Astrocyte of the spinal cord (primary cell): ENCODE measurements at places on chromosomes 7 and 10.

GRCh38 chr10:86932674-86933073 is 24.7 kb downstream of the MMRN2 start:
- DNase-seq = no peak

DNA sequence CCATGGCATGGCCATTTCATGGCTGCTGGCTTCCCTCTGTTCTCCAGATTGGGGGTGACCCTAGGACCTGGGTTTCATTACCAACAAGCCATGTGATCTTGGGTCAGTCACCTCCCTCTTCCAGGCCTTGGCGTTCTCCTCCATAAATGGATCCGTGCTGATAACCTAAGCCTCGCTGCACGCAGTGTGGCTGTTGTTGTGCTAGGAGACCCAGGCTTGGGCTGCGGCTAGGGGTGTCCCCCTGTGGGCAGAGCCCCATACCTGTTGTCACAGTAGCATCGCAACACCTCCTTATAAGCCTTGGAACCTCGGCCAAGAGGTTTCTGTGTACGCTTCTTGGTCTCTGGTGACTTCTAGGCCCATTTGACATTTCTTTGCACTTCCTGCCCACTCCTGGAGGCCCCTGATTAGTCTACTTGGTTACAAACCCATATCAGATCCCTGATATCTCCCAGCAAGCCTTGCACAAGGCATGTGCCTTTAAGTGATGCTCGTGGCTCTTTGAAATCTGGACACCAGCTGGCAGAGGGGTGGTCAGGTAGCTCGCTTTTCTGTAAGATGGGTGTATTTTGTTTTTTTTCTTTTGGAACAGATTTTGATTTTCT is 23.6 kb downstream of the ZMIZ1 start:
- no peak for DNase-seq

- DNase-seq = no peak
Measured at GRCh38 chr7:21299766-21300165, 128.1 kb upstream of the SP4 start.

DNA sequence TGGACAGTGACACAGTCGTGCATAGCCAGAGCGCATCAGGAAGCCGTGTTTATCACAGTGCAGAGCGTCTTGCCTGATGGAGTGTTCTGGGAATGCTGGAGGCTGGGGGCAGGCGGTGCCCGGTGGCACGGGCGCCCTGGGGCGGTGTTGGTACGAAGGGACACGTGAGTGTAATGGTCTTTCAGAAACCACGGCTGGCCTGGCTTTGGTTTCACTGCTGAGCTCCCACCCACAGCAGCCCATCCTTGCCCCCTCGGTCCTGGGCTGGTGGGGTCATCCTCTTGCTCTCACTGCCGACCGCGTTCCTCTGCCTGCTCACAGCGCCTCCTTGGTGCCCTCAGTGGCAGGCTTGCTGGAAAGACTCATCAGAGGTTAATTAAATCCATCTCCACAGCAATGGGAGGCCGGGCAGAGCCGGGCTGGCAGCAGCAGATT is 50.6 kb downstream of the NKX6-2 start:
- no peak for DNase-seq

- peak; percentile 7 for DNase-seq
Measured at GRCh38 chr7:84207025-84207424, 12.4 kb upstream of the SEMA3A start.

GRCh38 chr10:89973326-89973725 is 271.9 kb downstream of the KIF20B start:
- no peak for DNase-seq

DNA sequence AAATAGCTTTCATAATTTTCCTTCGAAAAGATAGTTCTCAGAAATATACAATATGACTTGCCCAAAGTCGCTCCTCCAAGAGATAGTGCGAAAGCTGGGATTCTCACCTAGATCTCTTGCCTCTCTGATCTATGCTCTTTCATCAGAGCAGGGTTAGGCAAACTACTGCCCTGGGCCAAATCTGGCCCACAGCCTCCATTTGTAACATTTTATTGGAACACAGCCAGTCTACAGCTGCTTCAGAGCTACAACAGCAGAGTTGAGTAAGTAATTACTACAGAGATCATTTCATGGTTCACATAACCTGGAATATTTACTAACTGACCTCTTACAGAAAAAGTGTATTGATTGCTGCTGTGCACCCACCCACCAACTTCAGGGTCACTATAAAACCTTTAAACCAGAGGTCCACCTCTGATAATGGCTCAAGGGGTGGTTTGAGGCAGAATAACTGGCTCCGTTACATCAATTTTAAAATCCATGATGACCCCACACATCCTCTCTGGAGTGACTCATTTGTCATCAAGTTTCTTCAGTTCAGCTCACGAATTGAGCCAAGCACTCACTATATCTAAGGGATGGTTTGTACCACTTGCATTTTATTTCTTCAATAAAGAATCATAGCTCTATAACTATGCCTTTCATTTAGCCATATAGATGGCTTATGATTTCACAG is 1019.0 kb downstream of the XPNPEP1 start:
- DNase-seq = no peak

GRCh38 chr7:50869108-50869725 is 86.5 kb upstream of the GRB10 start:
- peak; percentile 90 for DNase-seq
